Activated CD8-positive, alpha-beta T cell treated with anti-CD3 and anti-CD28 coated beads for 36 hours (primary cell): ENCODE measurements at places on chromosomes 16 and 17. TPM values are rescaled to one million over a fixed set of nuclear protein-coding genes. Genes with fewer than 3 reads are reported as not detected.

SLFN13 gene
- 41.8 TPM for total RNA-seq

TMEM235 gene
- not detected for total RNA-seq

DNA sequence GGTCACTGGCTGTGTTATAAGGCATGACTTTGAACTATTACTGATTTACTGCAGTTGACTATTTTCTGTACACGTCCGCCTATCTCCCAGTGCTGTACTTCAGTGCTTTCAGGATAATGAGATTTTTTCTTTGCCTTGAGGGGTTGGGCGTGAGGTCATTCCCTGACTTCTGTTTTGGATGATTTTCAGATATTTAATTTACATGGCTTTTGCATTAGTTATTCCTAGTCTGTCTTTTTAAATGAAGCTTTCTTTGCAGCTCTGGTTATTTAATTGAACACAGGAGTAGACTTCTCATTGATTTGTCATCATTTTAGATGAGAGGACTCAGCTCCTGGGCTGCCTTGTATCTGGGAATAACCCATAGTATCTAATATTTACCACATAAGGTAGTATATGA lies 23.7 kb downstream of the WIPF2 start:
- H3K27me3 ChIP-seq = no peaks in the 10 kb centered on the region
- peaks cover 30% of the 10 kb centered on the region for H3K4me1 ChIP-seq
- peaks cover 4% of the 10 kb centered on the region for H3K36me3 ChIP-seq
- H3K4me3 ChIP-seq = no peak overlapping the region
- DNase-seq = no peak

DNA sequence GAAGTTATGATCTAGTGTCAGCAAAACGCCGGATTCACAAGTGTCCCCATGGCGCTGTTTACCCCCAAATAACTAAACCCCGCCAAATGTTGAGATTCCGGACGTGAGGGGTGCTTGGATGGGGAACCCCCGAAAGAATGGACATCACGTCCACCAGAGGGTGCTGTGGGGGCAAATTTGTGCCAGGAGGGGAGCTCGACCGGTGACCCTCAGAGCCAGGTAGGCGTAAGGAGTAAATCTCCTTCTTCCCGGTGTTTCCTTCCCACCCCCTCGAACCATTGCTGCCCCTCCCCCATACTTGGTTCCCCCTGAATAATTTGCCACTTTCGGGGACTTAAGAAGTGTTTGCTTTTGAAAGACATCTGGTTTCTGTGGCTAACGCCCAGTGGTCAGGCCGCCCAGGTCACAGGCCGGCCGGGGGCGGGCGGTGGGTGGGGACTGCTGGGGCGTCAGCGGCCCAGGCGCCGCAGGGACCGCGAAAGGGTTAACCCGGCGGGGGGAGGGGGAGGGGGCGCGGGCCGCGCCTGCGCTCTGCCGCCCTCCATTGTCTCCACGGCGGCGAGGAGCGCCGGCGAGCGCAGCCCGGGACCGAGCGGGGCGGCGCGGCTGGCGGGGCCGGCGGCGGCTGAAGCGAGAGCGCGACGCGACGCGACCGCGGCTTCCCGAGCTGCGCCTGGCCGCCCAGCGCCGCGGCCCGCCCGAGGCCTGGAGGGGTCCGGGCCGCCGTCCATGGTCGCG lies at the start of gene ZNRF1:
Gene ZNRF1 (plus strand): TSS at position 544 of the 738 bp plus-strand sequence. CDS start 648 bp downstream, outside the sequence.
- no peaks in the 10 kb centered on the region for H3K36me3 ChIP-seq
- H3K4me3 ChIP-seq = peak within 1 kb of the TSS; percentile 77
- H3K4me1 ChIP-seq = peaks cover 18% of the 10 kb centered on the region
- H3K27me3 ChIP-seq = peaks cover 10% of the 10 kb centered on the region
- DNase-seq = peak; percentile 92

DNA sequence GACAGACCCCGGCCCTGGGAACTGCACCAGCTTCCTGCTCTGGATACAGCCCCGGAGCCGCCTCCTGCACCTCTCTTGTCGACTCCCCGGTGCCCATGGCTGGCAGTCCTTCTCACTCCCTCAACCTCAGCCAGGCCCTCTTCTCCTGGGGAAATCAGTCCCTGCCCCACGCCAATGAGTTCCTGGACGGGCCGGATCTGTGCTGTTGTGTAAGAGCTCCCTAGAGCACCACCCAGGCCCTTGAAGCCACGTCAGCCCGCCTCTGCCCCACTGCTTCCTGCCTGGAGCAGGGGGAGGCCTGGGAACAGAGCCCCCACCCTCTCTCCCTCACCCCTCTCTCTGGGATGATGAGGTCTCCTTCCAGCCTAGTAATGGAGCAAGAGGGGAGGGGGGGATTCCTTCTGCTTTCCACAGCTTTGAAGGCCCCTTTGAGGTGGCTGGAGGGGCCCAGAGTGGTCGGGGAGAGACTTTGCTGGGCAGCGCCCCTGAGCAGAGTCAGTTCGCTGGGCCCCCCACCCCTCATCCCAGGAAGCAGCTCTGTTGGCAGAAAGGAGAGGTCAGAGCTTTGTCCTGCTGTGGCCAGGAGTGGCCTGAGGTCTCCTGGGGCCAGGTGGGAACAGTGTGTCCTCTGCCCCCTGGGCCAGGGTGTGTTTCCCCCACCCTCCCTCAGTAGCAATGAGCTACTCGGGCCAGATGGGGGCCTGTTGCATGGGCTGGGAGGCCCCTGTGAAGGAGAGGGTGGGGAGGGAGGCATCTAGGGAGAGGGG lies 3.8 kb downstream of the PRR29 start:
- no peaks in the 10 kb centered on the region for H3K27me3 ChIP-seq
- no peak overlapping the region for H3K27ac ChIP-seq
- peaks cover 10% of the 10 kb centered on the region for H3K36me3 ChIP-seq
- H3K4me3 ChIP-seq = no peak overlapping the region
- DNase-seq = no peak
- H3K4me1 ChIP-seq = peaks cover 26% of the 10 kb centered on the region
